ENCODE measurements at places on chromosomes 2 and 18.

DNA sequence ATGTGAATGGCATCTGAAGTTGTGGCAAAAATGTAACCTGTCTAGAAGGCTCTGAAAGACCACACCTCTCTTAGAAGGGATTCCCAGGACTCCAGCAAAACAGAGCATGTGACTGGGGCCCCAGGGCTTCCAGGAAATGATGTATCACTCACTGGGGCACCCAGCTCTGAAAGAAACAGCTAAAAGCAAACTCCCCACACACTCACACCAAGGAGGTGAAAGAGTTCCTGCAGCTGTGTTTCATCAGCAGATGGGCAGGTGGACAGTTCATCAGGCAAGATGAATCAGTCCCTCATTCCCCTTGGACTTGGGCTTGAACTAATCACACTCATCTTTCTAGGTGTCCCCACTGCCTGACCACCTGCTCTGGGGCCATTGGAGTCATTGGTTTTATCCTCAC is 76.2 kb downstream of the CCBE1 start:
- H3K36me3 ChIP-seq = no peaks in the 10 kb centered on the region
- no peak overlapping the region for H3K4me3 ChIP-seq

DNA sequence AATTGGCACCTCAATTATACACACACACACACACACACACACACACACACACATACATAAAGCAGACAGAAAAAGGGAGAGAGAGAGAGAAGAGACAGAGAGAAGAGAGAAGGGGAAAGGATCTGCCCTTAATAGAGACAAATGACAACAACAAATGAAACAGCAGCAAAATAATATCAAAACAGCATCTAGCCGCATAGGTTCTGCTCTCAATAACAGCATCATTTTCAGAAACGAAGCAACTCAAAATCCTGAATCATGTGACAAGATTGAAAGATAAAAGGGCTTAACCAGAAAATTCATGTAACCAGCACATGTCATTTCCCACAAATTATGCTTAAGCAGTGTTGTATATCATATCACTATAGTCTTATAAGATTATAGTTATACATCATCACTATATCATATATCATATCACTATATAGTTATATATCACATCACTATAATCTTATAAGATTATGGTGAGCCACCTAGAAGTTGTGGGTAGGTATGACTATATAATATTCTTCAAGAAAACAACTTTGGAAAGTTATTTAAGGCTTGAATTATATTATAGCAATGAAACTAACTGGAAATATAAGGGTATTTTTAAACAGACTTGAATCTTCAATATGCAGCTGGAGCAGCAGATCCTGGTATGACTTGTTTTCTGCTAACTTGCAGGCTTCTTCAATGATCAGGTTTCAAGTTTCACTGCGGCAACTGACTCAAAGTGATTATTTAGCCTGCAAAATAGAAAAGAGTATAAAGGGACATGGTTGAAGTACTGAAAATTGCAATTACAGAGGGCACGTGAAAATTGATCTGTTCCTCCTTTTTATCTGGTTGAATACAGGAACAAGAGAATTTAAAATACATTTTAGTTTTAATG is 16.1 kb upstream of the VPS54 start:
- no peak overlapping the region for H3K27ac ChIP-seq
- H3K27me3 ChIP-seq = no peaks in the 10 kb centered on the region
- no peaks in the 10 kb centered on the region for H3K36me3 ChIP-seq

- no peaks in the 10 kb centered on the region for H3K36me3 ChIP-seq
- no peak overlapping the region for H3K27ac ChIP-seq
- no peaks in the 10 kb centered on the region for H3K27me3 ChIP-seq
Observed at GRCh38 chr18:5167831-5168230, 29.2 kb downstream of the AKAIN1 start.

DNA sequence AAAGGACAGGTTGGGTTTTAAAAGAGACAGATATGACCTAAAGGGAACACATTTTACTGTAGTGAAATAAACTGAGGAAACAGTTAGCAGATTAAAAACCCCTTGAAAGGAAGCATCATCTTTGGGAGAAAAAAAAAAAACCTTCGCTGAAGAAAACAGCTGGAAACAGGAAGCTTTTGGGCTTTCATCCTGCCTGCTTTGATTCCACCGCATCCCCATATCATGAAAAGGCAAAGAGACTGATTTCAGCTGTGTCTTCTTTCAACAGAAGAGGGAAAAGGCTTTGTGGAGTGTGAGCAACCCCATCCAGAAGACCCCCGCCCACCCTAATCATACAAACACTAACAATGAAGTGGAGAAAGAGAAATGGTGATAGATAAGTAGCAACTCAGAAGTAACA is 86.4 kb downstream of the TCF4 start:
- H3K27me3 ChIP-seq = no peaks in the 10 kb centered on the region
- H3K4me1 ChIP-seq = no peaks in the 10 kb centered on the region
- H3K27ac ChIP-seq = no peak overlapping the region
- peaks cover 3% of the 10 kb centered on the region for H3K36me3 ChIP-seq

- no peaks in the 10 kb centered on the region for H3K36me3 ChIP-seq
- peak overlapping the region; percentile 83 for H3K4me3 ChIP-seq
- no peaks in the 10 kb centered on the region for H3K4me1 ChIP-seq
- DNase-seq = peak; percentile 89
Observed at GRCh38 chr2:206084439-206084869, 1.5 kb downstream of the INO80D start.

GRCh38 chr2:189147361-189147760 is 32.2 kb downstream of the COL5A2 start:
- no peaks in the 10 kb centered on the region for H3K36me3 ChIP-seq
- H3K27me3 ChIP-seq = no peaks in the 10 kb centered on the region

DNA sequence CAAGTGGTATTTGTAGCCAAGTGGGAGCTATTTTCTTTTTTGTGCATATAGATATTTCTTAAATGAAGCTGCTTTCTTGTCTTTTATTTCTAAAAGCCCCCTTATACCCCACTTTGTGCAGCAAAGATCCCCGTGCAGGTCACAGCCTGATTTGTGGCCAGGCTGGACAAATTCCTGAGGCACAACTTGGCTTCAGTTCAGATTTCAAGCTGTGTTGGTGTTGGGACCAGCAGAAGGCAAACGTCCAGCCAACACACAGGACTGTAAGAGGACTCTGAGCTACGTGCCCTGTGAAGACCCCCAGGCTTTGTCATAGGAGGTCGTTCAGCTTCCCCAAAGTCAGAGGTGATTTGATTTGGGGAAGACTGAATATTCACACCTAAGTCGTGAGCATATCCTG is 21.9 kb downstream of the FOSL2 start:
- H3K4me1 ChIP-seq = peaks cover 39% of the 10 kb centered on the region
- DNase-seq = no peak
- H3K36me3 ChIP-seq = peaks cover 98% of the 10 kb centered on the region
- no peak overlapping the region for H3K4me3 ChIP-seq

GRCh38 chr2:104861351-104862057 is 7.6 kb downstream of the POU3F3 start:
- peaks cover 93% of the 10 kb centered on the region for H3K27me3 ChIP-seq
- H3K4me1 ChIP-seq = peaks cover 17% of the 10 kb centered on the region
- H3K27ac ChIP-seq = no peak overlapping the region
- H3K4me3 ChIP-seq = no peak overlapping the region
- H3K36me3 ChIP-seq = no peaks in the 10 kb centered on the region

DNA sequence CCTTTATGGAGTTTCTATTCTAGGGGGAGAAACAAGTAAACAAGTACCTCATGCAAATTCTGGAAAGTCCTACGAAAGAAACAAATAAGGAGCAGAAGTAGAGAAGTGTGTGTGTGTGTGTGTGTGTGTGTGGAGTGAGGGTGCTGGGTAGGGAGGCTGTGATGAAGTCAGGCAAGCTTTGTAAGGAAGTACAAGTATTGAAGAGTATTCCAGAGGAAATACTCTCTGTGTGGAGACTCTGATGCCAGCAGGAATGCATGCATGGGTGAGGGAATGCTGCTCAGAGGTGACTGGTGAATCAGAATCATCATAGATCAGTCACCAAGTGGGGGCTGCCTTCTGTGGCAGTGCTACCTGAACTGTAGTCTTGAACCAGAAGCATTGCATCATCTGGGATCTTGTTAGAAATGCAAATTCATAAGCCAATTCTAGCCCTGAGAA is 34.5 kb downstream of the SLC4A3 start:
- DNase-seq = peak; percentile 21
- peaks cover 3% of the 10 kb centered on the region for H3K27me3 ChIP-seq
- H3K4me3 ChIP-seq = no peak overlapping the region
- peaks cover 7% of the 10 kb centered on the region for H3K4me1 ChIP-seq
- peak overlapping the region; percentile 55 for H3K27ac ChIP-seq

DNA sequence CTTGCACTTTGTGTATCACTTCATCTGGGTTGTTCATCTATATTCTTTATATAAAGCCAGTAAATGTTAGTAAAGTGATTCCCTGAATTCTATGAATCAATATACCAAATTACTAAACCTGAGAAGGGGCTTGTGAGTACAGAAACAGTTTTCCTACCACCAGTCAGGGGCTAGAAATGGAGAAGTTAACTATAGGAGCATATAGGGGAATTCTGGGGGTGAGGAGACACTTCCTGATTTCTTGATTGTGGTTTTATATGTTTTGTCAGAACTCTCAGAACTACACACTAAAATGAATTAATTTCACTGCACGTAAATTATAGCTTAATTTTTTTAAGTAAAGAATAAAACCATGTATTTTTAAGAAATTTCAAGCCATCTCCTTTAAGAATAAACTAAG is 93.7 kb downstream of the SESTD1 start:
- no peak overlapping the region for H3K4me3 ChIP-seq
- H3K36me3 ChIP-seq = peaks cover 84% of the 10 kb centered on the region
- no peak overlapping the region for H3K27ac ChIP-seq
- no peaks in the 10 kb centered on the region for H3K27me3 ChIP-seq
- no peak for DNase-seq
- H3K4me1 ChIP-seq = no peaks in the 10 kb centered on the region

- no peaks in the 10 kb centered on the region for H3K36me3 ChIP-seq
- no peak overlapping the region for H3K4me3 ChIP-seq
- H3K4me1 ChIP-seq = peaks cover 5% of the 10 kb centered on the region
- DNase-seq = no peak
- H3K27ac ChIP-seq = no peak overlapping the region
Observed at GRCh38 chr2:45872211-45872610, 220.7 kb downstream of the PRKCE start.

DNA sequence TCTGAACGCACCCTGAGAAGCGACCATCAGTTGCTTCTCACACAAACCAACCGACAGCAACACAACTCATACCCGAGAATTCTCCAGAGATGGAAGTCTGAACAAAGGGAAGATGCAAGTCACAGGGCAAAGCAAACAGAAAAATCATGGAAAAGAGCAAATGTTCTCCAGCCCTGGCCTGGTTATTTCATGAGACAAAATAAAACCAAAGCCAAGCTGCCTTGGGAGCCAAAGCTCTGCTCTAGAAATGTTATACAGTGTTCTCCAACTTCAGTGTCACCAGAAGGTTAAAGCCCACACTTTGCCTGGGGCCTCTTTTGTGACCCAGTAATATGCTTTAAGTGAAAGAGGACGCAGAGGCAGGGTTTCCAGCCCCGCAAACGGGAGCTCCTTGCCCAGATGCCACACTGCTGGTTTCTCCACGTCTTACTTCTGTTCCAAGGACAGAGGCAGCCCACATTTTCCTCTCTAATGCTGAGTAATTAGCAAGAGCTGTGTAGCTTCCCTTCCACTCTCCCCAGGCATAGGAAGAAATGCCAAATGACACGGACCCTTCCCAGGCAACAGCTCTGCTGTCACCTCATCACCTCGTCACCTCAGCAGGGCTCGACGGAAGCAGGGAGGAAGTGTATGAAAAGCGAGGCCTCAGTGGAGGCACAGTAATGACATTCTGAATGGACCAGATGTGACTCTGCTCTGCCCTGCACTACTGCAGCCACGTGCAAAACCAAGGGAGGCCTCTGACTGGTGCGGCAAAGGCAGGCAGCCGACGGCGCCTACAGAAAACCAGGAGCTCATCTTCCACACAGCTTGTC is 64.7 kb downstream of the FBXO15 start:
- H3K4me1 ChIP-seq = peaks cover 3% of the 10 kb centered on the region
- no peak overlapping the region for H3K4me3 ChIP-seq
- DNase-seq = no peak
- peaks cover 8% of the 10 kb centered on the region for H3K27me3 ChIP-seq
- no peaks in the 10 kb centered on the region for H3K36me3 ChIP-seq

DNA sequence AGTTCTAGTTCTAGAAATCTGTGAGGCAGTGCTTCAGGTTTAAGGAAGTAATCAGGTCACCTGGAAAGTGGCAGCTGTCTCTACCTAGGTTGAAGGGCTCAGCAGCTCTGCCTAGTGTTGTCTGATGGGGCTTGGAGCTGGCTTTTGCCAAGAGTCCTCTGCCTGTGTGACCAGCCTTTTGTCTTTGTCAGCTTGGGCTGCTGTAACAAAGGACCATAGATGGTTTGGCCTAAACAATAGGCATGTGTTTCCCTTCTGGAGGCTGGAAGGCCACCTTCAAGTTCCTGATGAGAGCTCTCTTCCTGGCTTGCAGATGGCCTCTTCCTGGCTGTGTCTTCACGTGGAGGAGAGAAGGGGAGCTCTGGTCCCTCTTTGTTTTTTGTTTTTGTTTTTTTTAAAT is 13.3 kb downstream of the UBE2F start:
- peaks cover 29% of the 10 kb centered on the region for H3K36me3 ChIP-seq
- H3K4me3 ChIP-seq = no peak overlapping the region
- no peaks in the 10 kb centered on the region for H3K27me3 ChIP-seq
- H3K27ac ChIP-seq = no peak overlapping the region
- peaks cover 15% of the 10 kb centered on the region for H3K4me1 ChIP-seq

DNA sequence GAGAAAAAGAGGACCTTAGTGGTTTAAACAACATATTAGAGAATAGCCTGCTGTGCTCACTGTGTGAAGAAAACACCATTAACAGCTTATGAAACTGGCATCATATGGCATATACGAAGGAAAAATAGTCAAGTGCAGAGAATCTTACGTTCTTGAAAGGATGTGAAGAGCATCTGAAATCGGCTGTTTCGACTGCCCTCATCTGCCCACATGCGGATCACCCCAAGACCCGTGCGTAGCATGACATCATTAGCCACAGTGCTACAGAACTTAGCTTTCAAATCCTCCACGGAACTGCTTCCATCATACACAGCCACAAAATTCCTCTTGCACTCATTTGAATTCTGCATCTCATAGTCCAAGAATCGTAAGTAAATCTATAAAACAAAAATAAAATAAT is 84.3 kb downstream of the NETO1 start:
- DNase-seq = no peak
- H3K36me3 ChIP-seq = no peaks in the 10 kb centered on the region
- no peak overlapping the region for H3K27ac ChIP-seq
- H3K4me1 ChIP-seq = no peaks in the 10 kb centered on the region

DNA sequence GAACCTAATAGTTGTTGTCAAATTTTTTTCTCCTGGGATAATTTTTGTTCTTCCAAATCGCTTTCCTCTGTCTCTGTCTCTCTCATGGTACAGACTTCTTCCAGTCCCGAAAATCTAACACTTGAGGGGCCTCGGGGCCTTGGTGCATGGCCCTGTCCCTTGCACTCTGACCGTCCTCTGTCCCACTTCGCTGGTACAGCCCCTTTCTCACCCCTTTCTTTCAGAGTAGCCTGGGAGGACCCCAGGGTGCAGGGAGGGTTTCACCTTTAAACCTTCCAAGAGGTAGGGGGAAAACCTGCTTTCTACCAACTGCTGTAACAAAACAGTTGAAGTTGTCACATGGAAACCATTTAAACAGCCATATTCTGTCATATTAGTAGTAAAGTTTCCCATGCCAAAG is 22.2 kb upstream of the FAHD2A start:
- no peaks in the 10 kb centered on the region for H3K36me3 ChIP-seq
- H3K4me1 ChIP-seq = peaks cover 7% of the 10 kb centered on the region
- H3K4me3 ChIP-seq = no peak overlapping the region
- no peak overlapping the region for H3K27ac ChIP-seq
- peaks cover 8% of the 10 kb centered on the region for H3K27me3 ChIP-seq

Data from mesenchymal stem cell (in vitro differentiated cells and primary cell).